ENCODE measurements at places on chromosomes 2 and 18. TPM values are rescaled to one million over a fixed set of nuclear protein-coding genes. Genes with fewer than 3 reads are reported as not detected.

- DNase-seq: no peak
Measured at GRCh38 chr2:170163411-170164065, 14.4 kb upstream of the MYO3B start.

CDH19 gene
- not detected for total RNA-seq

DNA sequence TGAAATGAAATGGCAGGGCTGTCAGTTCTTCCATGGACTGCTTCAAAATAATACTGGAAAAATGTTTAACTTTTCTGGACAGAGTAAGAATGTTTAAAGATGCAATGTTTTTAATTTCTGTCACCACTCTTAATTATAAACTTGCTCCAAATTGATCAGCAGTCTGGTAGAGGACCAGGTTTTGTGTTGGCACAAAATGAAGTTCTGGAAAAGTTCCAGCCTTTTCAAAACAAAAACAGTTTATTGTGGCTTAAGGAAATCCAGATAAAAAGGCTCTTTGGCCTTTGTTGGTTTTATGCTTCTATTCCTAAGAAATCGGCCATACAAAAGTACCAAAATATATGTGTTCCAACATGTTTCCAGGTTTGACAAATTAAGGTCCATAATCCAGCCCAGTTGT is 48.8 kb downstream of the PTRHD1 start:
- DNase-seq: no peak

DNA sequence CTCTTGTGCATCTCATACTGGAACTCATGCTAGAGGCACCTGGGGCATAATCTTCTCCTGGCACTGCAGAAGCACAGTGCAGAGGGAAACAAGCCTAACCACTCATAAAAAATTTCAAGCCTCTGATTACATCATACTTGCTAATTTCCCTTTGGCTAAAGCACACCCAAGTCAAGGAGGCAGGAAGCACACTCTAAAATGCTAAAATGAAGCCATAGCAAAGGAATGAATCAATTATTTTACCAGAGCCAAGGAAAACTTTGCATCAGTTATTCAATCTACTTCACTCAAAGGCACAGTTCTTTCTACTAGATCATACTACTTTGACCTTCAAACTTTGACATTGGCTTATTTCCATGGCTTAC is 79.6 kb upstream of the SPOPL start:
- DNase-seq: peak; percentile 86

ATP8B1 gene
- 39.5 TPM for total RNA-seq

- DNase-seq: peak; percentile 52
Measured at GRCh38 chr18:76491776-76492668, 3.0 kb downstream of the ZNF516 start.

- peak; percentile 11 for DNase-seq
Measured at GRCh38 chr2:65103013-65103715, 26.7 kb downstream of the RAB1A start.

GRCh38 chr2:50097148-50097547 is 934.8 kb downstream of the NRXN1 start:
- no peak for DNase-seq

DNA sequence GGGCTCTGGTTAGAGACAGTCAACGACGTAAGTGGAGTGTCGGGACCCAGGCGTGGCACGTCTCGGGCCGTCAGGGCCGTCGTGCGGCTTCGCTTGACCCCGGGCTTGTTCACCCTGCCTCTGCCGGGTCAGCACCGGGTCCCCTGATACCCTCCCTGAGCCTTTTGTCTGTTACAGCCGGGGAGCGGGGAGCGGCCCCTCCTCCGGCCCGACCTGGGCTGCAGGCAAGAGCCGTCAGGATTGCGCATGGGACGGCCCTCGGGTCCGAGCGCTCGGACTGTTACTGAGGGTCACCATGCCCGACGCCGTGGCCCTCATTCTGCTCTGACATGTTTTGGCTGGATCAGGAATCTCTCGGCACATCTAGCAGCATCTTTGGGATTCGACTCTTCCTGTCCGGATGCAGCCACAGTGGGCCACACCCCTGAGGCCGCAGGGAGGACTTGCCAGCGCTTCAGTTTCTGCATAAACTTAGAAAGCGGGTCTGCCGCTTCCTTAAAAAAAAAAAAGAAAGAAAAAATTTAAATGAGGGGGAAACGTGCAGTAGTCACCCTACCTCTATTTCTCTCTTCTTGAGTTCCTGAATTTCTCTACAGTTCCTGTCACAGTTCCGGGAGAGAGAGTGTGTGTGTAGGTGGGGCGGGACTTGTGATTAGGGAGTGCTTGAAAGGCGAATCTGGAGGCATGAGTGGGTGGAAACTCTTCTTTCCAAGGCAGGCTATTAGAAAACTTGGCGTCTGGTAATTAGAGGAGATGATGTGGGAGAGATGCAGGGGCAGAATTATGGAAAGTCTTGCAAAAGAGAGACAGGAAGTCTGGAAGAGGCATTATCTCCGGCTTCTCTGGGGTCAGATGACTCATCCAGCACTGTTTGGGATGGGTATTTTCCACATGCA is 909 bp downstream of the TMEM87B start:
- peak; percentile 91 for DNase-seq

DNA sequence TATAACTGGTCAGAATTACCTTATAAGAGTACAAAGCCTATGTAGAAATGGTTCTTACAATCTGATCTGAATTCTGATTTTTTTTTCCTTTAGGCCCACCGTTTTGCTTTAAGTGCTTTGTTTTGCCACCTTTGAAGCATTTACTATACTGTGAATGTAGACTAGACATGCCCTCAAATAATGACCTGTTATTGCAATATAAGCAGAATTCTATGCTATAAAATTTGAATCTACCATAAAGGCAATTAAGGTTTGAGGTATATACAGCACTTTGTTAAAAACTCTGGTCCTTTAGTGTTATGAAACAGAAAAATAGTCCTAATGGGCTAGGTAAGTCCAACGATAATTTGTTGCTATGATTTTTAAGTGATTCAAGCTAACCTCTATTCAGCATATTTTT is 86.6 kb upstream of the NOSTRIN start:
- no peak for DNase-seq

GRCh38 chr2:72780477-72780876 is 45.4 kb downstream of the EXOC6B start:
- DNase-seq: peak; percentile 32

GRCh38 chr2:232674491-232674890 is 22.6 kb upstream of the GIGYF2 start:
- no peak for DNase-seq

Data from M059J (cell line).